ENCODE measurements at places on chromosomes 2 and 18.

DNA sequence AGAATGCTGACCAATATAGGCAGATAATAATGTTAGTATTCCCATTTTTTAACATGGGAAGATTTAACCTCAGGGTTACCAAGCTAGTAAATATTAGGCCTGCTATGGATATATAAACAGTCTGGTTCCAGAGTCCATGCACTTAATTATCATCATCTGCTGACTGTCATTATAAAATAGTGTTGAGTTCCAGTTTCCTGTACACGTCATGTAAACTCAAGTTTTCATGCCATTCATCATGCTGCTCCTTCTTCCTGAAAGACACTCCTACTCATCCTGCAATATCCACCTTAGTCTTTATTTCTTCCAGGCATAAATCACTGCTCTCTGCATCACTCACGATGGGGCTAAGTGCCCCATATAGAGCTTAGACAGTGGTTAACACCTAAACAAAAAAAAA lies 420.8 kb upstream of the SPHKAP start:
- no peak for DNase-seq

GRCh38 chr2:46411245-46411641 lies 68.1 kb upstream of the TMEM247 start:
- no peak for DNase-seq

DNA sequence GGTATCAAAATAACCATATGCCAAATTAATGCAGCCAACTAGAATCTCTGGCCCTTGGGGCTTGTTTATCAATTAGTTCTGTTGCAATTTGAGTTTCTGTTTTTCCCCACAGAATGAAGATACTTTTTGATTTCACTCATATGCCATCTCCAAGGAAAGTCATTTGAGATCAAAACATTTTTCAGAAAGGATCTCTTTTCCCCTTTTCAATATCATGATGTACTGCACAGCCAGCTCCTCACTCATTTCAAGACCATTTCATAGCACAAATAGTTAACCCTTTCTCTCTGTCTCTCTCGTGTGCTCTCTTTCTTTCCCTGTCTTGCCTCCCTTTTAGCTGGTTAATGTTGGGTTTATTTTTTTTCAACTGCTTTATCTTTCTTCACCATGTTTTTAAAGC lies 387.3 kb downstream of the STK39 start:
- no peak for DNase-seq

GRCh38 chr18:58991167-58991798 lies 126.6 kb downstream of the ZNF532 start:
- no peak for DNase-seq

DNA sequence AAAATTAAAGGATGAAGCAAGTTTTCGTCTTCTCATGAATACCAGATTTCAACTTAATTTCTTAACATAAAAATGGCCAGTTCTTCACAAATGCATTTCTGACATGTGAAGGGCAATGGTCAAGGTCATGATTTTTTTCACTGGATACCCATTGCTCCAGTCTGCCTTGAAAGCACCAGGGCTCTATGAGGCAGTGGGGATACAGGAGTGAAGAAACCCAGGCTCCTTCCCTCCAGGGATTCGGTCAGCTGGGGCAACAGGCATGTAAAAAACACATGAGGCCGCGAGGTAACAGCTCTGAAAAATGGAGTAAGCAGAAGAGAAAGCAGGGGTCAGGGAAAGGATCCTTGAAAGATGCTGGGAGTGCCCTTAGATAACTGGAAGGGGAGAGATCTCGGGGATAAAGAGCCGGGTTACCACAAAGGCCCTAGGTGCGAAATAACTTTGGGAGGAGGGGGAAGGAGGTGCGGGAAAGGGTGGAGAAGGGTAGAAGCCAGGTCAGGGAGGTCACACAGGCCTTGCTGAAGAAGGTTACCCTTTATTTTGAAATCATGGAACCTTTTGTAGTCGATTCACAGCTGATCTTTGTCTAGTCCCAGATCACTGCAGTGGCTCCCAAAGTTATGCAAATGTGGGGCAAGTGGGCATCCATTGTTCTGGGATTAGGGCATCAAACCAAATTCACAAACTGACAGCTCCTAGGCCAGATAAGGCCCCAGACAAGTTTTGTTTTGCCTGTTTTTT lies 5.2 kb upstream of the SPRED2 start:
- no peak for DNase-seq

All from hypothalamus (tissue), 51 donors.